ENCODE measurements at places on chromosomes 3 and 15.

- DNase-seq, result no peak
Measured at GRCh38 chr15:71712182-71712581, 98.2 kb upstream of the NR2E3 start.

- DNase-seq, result no peak
Measured at GRCh38 chr3:115708540-115708939, 85.2 kb downstream of the GAP43 start.

GRCh38 chr3:122260206-122260605 is 64.8 kb upstream of the CSTA start:
- no peak for DNase-seq

DNA sequence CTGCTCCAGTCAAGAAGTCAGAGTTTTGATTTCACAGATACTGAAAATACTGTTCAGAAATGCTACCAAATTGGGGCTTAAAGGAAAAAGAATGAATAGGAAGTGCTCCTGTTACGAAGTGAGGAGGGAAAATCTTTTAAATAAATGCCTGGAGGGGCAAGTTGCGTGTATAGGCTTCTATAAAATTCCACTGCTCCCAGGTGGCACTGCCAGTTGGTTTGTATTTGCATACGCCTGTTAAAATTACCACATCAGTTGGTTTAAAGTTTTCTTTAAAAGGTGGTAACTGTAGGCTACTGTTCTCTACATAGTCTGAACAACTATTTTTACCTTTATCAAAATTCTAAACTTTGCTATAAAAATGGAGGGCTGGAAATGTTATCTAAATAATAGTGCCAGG is 123.5 kb downstream of the DLG1 start:
- no peak for DNase-seq

DNA sequence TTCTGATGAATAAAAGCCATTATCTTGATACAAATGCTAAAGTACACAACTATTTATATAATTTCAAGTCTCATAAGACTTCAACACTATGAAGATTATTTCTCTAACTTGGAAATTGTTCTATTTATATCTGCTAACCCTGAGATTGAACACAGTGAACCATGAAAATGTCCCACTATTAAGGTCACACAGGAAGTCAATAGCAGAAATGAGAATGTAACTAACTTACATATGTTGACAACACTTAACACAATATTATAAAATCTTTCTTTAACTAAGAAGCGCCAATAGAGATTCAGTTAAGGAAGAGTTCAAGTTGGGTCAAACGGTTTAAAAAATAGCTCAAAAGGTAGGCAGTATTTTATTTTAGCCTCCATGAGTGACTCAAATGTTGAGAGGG is 551.8 kb upstream of the CBLB start:
- DNase-seq, result no peak

DNA sequence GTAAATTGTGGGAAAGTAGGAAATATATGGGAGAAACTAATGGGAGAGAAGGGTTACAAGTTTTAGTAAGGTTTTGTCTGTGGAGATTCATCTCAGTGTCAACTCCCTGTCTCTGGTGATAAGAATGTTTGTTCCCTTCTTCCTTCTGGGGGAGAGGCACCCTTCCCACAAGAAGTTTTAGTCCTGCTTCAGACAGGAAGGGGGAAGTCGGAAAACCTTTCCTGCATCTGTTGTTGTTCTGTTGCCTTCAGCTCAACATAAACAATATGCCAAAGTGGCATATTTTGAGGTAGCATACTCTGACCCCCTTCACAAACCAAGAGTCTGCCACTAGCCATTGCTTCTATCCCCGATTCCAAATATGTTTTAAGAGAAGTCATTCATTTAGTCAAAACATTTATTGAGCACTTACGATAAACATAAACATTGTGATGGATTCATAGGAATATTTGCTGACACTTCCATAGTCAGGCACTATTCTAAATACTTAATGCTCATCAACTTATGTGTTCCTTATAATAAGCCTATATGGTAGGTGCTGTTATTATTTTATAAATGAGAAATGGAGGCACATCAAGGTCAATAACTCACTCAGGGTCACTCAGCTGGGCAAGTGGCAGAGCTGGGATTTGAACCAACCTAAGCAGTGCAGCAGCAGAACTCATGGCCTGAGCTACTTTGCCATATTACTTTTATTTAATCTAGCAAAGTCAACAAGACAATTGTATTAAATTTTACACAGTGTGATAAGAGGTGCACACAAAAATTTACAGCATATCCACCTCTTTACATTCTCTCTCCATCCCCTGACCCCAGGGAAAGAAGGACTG is 34.2 kb upstream of the TIMP4 start:
- no peak for DNase-seq

GRCh38 chr3:180594631-180595558 is 7.1 kb upstream of the TTC14 start:
- DNase-seq, result no peak

- DNase-seq, result no peak
Measured at GRCh38 chr3:183149915-183150750, 12.4 kb downstream of the LAMP3 start.

Measured in spinal cord (tissue), 10 donors.